ENCODE measurements at places on chromosomes 1 and 21.

- no peak for DNase-seq
Measured at GRCh38 chr1:51551848-51552296, 32.8 kb upstream of the EPS15 start.

DNA sequence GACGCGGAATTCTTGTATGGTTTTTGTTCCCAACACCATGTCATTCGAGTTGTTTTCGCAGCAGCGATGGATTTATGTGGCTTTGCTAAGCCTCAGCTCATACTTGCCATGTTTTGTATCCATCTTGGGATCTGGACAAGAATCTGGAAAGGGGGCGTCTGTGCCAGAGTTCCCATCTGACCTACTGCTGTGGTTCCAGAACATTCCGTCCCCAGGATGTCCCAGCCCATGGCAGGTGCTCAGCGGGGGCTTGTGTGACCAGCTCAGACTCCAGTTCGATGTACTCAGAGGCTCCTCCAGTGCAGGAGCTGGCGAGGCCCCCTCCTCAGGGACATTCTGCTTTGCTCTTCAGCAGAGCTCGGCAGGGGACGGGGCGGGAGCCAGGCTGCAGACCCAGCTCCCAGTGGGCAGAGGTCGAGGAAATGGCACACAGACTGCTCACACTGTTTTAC is 24.0 kb upstream of the ADARB1 start:
- DNase-seq: no peak

GRCh38 chr1:55179177-55179835 is 35.9 kb downstream of the USP24 start:
- no peak for DNase-seq

DNA sequence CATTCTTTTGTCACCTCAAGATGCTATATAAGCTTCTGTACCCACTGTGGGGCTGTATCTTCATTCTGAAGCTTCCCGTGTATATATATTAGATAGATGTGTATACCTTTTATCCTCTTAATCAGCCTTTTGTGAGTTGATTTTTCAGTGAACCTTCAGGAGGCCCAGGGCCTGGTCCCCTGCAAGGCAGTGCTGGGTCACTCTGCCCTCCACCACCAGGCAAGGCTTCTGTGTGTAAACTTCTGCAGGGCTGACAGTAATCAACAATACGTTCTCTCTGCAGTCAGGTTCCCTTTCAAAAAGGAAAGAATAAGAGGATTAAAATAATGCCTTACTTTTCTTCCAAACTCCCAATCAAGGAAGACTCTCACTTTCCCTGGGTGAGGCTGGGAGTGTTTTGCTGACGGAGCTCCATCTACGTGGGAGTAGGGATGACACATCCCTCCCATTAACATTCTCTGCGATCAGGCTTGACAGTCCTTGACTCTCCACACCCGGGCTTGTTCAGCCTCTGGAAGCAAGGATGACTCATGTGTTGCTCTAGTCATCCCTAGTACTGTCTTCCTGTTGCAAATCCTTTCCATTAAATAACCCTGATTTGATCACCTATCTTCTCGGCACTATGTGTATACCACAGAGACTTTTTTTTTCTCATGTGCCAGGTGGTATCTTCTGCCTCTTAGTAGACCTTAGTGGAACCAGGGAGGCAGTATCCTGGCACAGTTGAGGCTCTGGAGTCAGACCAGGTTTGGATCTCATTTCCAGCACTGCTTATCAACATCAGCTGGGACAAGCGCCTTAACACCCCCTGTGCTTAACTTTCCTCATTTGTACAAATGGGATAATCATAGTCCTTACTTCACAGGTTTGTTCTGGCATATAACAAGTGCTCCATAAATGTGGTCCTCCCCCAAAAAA is 70.3 kb upstream of the KCNK1 start:
- no peak for DNase-seq

DNA sequence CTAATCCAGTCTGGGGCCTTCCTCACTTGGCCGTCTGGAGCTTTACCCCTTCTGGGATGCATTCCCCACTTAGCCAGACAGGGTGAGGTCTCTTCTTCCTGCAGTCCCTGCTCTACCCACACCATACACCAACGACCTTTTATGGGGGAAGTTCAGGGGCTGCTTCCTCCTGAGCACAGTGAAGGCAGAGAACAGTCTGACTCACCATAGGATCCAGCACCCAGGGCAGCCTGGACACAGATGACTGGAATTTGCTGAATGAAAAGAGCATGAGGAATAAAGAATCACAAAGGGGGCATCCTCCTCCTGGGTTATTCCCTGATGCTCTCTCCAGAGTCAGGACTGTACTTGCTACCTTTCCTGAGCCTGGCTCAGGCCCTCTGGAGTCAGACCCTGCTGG is 4.6 kb upstream of the FOXE3 start:
- no peak for DNase-seq

- DNase-seq: no peak
Measured at GRCh38 chr1:201190624-201191051, at the start of gene IGFN1. IGFN1 (plus strand) TSS chr1:201190824; CDS start chr1:201193294, 2,470 bp downstream.

GRCh38 chr1:224196813-224197600 is 14.0 kb downstream of the DEGS1 start:
- no peak for DNase-seq

DNA sequence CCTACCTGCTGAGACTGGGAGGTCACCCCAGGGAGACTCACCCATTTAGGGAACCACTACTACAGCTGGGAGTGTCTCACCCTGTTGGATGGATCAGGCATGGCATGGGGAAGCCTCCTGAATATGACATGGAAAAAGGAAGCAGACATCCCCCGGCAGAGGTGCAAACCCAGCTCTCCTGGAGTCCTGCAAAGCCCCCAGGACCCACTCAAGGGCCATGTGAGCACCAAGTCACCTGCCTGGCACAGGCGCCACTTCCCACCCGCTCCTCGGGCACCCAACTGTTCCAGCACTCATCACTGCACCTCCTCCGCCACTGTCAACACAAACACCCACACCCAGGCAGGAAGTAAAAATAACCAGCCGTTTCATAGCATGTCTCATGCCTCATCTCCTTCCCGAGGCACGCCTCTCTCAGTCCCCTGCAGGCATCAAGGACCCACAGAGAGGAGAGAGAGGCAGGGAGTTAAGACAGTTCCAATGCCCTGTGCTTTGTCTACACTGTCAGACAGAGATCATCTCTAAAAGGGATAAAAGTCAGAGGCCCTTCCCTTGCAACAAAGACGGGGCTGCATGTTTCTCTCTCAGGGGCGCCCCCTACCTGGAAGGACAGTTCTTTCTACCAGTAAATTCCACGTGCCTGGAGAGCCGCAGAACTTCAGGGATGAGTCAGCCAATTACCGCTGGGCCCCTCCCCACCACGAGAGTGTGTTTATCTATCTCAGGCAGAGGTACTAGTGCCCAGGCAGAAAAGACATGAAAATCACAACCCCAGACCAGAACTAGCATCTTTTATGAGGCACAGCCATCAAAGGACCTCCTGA is 150.1 kb upstream of the SOD1 start:
- DNase-seq: peak; percentile 23

- no peak for DNase-seq
Measured at GRCh38 chr1:17187051-17187450, 17.9 kb upstream of the PADI1 start.

- DNase-seq: no peak
Measured at GRCh38 chr1:54808443-54809207, 7.5 kb upstream of the TTC22 start.

- DNase-seq: no peak
Measured at GRCh38 chr1:230983811-230984210, 4.9 kb downstream of the ARV1 start.

DNA sequence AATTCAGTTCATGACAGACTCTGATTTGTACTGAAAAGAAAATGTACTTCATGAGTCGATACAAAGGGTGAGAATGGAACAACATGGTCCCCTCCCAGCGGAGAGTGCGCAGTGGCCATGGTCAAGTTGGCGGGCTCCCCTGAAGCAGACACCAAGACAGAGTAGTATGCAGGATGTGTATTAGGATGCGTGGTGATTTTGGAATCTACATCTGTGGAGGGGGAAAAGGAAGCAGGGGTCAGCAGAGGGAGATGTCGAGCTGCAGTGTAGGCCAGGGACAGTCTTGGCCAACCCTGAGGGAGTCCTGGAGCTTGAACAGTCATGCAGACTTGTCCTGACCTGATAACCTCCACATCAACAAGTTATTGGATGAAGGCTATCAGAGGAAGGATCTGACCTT is 481.0 kb downstream of the OMA1 start:
- no peak for DNase-seq

DNA sequence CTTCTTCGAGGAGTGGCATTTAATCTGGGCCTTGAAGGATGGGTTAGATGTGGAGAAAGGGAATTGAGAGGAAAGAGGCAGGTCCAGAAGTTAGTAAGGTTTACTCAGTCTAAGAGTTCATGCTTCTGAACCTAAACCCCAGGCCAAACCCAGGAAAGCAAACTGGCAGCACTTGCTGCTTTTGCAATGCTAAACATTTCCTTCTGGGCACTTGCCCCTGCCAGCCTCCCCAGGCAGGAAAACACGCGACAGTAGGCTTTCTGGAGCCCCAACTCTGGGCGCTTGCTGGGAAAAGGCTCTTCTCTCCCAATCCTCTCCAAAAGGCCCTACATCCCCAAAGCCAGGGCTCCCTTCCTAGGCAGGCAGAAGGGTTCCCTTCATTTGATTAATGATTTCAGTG is 2.5 kb downstream of the OLFML2B start:
- no peak for DNase-seq

DNA sequence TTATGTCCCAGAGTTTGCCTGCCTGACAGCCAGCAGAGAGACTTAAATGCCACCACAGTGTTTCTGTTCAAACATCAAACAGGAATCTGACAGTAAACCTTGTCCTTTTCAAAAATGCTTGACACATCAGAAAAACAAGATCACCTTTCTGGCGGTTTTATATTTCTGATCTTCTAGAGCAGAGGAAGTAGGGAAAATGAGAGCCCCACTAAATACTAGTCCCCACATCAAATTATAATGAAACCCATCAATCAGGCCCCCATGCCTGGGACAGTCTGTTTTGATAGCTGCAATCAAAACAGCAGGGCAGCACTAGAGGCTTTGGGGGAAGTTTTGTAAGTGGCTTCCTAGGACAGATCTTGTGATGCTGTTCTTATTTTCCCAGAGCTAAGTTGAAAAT is 129.3 kb downstream of the CNIH3 start:
- no peak for DNase-seq

- DNase-seq: no peak
Measured at GRCh38 chr1:234564035-234565029, 45.6 kb downstream of the IRF2BP2 start.

DNA sequence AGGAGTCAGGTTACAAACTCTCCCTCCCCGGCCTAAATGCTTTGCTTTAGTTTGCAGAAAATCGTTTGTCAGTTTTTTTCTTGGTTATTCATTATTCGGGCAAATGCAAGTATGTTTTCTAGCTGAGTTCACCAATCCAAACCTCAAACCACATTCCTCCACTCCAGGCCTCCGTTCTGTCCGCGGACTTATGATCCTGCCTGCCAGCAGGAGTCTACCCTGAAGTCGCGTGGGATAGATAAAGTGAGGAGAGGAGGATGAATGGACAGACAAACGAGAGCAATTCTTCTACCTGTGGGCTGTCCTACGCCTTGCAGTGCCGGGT is 1.3 kb downstream of the ADAMTS1 start:
- no peak for DNase-seq

DNA sequence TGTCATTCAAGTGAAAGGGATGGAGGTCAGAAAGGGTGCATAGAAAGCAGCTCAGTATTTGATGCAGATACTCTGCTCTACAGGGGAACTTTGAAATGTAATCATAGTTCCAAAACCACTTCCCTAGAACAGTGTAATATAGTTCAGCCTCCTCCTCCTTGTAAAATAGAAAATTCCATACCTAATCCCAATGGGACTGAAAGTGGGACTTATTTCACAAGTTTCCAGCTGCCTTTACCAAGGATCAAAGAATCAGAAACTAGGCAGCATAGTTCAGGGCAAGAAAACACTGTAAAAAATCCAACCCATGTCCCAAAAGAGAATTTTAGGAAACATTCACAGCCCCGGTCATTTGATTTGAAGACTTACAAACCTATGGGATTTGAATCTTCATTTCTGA is 8.1 kb upstream of the TMCO2 start:
- DNase-seq: no peak

DNA sequence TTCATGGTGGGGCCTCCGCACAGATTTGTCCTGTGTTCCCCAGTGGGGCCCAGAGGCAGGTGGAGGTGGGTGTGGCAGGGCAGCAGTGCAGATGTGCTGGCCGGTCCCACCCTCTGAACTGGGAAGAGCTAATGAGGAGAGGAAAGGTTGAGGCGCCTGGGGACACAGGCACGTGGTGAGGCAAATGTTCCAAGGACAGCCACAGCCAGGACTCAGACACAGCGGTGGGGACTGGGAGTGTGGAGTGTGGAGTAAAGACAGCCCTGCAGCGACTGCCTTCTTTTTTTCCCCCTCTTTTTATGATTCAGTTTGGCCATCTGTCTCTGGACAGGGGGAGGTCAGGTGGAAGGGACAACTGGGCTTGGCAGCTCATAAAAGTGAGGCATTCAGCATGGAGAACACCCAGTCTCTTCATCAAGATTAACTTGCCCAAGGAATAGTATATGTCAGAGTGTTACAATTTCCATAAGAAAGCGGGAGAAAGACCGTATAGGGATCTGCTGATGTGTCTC is 104.2 kb upstream of the GCLM start:
- DNase-seq: no peak

DNA sequence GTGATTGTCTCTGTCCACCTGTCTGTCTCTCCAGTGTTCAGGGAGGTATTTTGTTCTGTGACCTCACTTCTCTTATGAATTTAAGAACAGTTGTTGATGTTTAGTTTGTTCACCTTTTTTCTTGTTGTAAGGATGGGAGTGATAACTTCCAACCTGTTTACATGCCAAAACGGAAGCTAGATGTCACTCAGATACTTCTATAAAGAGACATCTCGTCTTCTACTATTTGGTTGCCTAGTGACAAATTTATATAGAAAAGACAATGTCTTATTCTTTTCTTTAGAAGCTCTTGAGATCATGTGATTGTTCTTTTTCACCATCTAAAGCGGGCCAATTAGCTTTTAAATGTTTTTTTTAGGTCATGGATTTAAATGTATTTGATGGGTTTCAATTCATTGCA is 33.8 kb downstream of the PRSS38 start:
- DNase-seq: no peak

DNA sequence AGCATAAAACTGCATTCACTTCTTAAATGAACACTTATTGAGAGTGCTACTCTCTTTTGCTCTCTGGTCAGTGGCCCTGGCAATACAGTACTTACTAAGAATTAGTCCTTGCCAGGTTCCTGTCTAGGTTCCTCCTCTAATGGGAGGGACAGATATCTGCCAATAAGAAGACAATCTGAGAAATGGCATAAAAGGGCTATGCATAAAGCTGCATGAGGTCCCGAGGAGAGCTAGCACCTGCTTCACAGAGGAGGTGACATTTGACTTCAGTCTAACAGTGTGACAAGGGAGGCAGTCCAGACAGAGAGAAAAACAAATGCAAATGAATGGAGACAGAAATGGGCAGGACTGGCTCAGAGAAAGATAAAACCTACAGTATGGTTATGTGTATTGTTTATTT is 357.1 kb upstream of the SGIP1 start:
- DNase-seq: no peak
